EH (cell line): ENCODE measurements at places on chromosomes 2 and 18.

DNA sequence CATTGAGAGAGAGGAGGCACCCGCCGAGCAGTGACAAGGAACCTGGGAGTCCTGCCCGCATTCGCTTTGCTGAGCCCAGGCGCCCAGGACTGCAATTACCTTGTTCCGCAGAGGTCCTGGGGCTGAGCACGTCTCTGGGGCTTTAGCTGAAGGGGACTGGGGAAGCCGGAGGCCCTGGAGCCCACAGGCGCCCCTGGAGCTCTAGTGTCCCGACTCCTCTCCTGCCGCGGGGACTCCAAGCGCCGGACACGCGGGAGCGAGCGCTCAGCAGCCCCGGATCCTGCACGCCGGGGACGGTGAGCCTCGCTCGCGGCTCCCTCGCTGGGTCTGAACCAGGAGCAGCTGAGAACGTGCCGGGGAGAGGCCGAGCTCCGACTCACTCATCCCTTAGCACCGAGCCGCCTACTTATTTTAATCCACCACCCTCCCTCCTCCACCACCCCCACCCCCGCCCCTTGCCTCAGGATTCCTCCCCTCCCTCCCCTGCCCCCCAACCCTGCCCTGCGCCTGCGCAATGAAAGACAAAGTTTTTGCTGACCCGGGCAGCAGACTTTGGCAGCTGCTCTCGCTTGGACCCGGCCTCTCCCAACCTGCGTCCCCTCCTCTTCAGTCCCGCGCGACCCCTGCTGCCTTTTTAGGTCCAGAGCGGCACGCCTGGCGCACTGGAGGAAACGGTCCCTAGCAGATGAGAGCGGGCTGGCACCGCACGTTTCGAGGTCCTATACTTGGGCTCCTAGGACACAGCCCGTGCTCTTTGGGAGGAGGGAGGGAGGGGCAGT, at the start of gene OSR1:
OSR1 (minus strand) TSS at position 382 of the 779 bp plus-strand sequence. CDS start 4,818 bp downstream, outside the sequence.
- DNase-seq = peak; percentile 86

- DNase-seq = no peak
These were observed 18.6 kb downstream of the CMPK2 start for GRCh38 chr2:6846967-6847681.

DNA sequence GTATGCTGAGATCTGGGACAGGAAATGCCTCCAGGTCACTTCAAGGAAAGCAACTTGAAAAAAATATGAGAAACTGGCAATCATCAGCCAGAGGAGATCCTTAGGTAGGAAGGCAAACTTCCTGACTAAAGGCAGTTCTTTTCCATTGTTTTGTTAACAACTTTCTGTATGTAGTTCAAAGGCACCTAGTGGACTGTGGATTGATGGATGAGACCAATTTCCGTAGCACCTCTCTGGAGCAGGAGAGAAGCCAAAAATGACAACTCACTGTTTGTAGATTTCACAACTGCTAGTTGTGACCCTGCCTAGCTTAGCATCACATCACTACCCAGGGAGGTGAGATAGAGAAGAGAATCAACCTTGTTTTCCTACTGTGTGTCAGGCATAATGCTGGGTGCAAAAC, 21.8 kb upstream of the NOSTRIN start:
- no peak for DNase-seq

GRCh38 chr2:167637741-167638140, 609.7 kb downstream of the STK39 start:
- DNase-seq = no peak

GRCh38 chr2:2530334-2530733, 199.3 kb upstream of the MYT1L start:
- no peak for DNase-seq
